ENCODE measurements at places on chromosomes 12 and 14.
A peak's percentile ranks its signal among the peaks of the same experiment; 100 is the strongest.

DNA sequence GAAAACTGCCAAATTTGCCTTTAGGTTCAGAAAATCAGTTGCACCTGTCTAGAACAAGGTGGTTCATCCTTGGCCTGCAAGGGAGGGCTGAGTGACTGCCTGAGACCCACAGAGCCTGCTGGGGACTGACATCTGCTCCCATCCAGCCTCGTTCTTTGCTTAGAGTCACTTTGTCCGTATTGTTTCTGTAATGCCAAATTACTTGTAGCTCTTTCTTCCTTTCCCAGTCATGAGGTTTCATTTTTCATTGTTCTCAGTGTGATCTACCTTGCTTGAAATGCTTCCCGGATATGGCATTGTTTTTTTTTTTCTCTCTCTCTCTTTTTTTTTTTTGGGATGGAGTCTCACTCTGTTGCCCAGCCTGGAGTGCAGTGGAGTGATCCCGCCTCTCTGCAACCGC is 21.3 kb downstream of the TSPAN9 start:
- DNase-seq = no peak

GRCh38 chr14:59931237-59931636 is 11.3 kb downstream of the LRRC9 start:
- DNase-seq = no peak

GRCh38 chr12:130860311-130860710 is 11.6 kb upstream of the RAN start:
- no peak for DNase-seq

GRCh38 chr12:47360771-47361388 is 281.1 kb upstream of the AMIGO2 start:
- DNase-seq = peak; percentile 29
